Glutamatergic neuron (in vitro differentiated cells): ENCODE measurements at places on chromosomes 3 and 15. TPM values are rescaled to one million over a fixed set of nuclear protein-coding genes. Genes with fewer than 3 reads are reported as not detected.

DNA sequence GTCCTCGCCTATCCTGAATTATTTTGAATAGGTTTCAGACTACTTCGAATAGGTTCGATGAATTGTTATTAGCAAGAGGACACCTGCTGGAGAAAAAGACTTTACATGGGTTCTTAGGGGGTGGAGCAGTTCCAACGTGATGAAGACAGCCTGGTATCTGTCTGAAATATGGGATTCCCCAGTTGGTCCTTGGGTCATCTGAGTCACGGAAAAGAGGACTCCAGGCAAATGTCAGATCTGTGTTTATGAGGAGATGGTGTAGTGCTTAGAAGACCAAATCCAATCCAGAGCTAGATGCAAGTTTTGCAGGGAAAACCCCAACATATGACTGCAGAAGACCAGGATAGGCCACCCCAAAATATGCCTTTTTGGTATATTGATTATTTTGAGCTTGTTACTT, 98.9 kb upstream of the IGSF10 start:
- DNase-seq = no peak
- no peak overlapping the region for H3K27ac ChIP-seq
- no peak overlapping the region for H3K4me3 ChIP-seq
- no peaks in the 10 kb centered on the region for H3K27me3 ChIP-seq
- H3K4me1 ChIP-seq = no peaks in the 10 kb centered on the region

DNA sequence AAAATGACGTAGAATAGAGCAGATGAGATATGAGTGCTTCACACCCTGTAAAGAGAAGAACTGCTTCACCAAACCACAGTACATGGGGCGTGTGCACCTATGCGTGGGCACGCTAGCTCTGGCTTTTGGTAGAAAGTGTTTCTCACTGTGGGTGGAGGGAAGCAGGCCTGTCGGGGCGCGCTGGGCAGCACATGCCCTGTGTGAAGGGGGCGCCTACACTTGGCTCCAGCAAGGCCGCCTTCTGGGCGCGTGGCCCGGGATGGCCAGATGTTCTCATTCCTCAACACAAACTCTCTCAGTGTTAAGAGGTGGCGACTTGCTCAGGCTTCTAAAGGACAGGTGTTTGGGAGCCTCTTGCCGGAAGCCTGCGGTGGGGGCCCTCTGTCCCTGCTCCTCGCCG, 90.0 kb downstream of the FBLN2 start:
- DNase-seq = no peak
- H3K36me3 ChIP-seq = no peaks in the 10 kb centered on the region
- no peak overlapping the region for H3K4me3 ChIP-seq
- H3K27ac ChIP-seq = no peak overlapping the region
- H3K4me1 ChIP-seq = peaks cover 1% of the 10 kb centered on the region

- no peaks in the 10 kb centered on the region for H3K4me1 ChIP-seq
- H3K4me3 ChIP-seq = no peak overlapping the region
- H3K36me3 ChIP-seq = peaks cover 10% of the 10 kb centered on the region
- no peaks in the 10 kb centered on the region for H3K27me3 ChIP-seq
These were observed 45.5 kb downstream of the HPS3 start for GRCh38 chr3:149174901-149175300.

DNA sequence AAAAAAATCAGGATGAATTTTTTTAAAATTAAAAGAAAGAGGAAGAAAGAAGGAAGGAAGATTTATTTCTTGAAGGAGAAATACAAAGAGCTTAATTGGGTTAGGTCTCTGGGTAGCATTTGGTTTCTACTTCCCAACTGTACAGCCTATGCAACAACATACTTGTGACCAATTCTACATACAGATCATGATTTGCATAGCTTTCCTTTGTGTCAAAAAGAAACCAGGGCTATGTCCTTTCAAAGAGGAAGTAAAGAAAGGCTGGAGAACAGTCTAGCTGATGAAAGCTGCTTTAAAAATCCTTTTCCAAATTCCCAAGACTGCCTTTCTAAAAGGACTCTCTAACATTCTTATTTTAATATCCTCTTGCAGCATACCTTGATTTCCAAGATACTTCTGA, 6.1 kb upstream of the HGD start:
- peaks cover 9% of the 10 kb centered on the region for H3K4me1 ChIP-seq
- no peak overlapping the region for H3K27ac ChIP-seq
- no peak for DNase-seq
- no peaks in the 10 kb centered on the region for H3K36me3 ChIP-seq
- H3K27me3 ChIP-seq = no peaks in the 10 kb centered on the region

DNA sequence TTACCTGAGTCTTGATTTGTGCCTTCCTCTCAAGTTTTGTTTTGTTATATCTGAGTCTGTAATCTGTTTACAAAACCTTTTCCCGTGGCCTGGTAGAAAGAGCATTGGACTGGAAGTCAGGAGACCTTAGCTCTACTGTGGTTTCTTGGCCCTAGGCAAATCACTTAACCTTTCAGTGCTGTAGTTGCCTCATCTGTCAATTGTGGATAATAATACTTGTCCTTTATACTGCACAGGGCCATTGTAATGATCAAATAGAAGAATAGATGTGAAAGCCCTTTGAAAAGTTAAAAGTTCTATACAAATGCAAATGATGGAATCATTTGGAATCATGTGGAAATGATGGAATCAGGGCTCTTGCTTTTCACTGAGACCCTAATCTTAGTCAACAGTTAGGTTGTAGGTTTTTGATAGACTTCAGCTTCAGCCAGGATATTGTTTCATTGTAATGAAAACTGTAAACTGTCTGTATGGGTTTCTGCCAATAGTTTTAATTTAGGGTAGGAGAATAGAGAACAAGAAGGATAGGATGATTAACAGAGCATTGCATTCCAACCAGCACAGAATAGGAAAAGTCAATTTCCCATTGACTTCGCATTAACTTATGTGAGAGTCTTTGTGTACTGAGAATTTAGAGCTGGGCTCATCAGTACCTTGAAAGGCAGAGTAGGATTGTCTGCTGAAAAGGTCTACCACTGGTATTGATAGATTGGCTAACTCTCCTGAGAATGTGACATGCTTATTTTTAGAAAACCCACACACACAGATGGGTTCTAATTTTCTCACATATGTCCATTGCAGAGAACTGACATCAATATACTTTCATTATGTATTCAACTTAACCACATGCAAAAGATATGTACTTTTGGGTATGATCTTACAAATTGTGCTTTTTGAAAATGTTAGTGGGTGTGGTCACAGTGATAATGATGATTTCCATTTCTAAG, 21.8 kb downstream of the MAP2K5 start:
- no peak for DNase-seq
- H3K4me3 ChIP-seq = peak overlapping the region; percentile 70
- H3K27ac ChIP-seq = peak overlapping the region; percentile 76
- H3K27me3 ChIP-seq = no peaks in the 10 kb centered on the region
- H3K4me1 ChIP-seq = peaks cover 44% of the 10 kb centered on the region

DNA sequence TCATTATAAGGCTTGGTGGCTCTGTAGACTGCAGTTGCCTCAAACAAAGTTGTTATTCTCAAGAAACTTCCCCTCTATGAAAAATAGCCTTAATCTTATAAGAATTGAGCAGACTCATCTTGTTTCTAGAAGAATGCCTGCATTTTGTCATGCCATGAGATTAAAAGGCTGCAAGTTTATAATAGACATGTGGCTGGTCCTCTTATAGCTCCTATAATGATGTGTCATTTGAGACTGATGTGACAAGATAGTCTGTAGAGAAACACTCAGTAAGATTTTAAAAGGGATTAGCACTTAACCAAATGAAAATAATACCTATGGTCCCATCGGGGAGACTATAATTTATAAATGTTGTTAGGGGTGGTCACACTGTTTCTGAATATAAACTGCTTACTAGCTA, 312.5 kb downstream of the OXSM start:
- no peak overlapping the region for H3K4me3 ChIP-seq
- H3K4me1 ChIP-seq = peaks cover 8% of the 10 kb centered on the region
- H3K36me3 ChIP-seq = peaks cover 3% of the 10 kb centered on the region

Gene FBXL2
- total RNA-seq = 21.4 TPM

- no peak overlapping the region for H3K27ac ChIP-seq
- H3K4me3 ChIP-seq = no peak overlapping the region
- no peaks in the 10 kb centered on the region for H3K4me1 ChIP-seq
- no peaks in the 10 kb centered on the region for H3K36me3 ChIP-seq
- no peak for DNase-seq
These were observed 159.2 kb downstream of the TPRG1 start for GRCh38 chr3:189331002-189331418.

GRCh38 chr3:42803414-42804105, 730 bp downstream of the HIGD1A start:
- no peaks in the 10 kb centered on the region for H3K36me3 ChIP-seq
- H3K4me1 ChIP-seq = peaks cover 30% of the 10 kb centered on the region
- peak overlapping the region; percentile 96 for H3K27ac ChIP-seq
- DNase-seq = peak; percentile 55
- H3K27me3 ChIP-seq = peaks cover 15% of the 10 kb centered on the region

DNA sequence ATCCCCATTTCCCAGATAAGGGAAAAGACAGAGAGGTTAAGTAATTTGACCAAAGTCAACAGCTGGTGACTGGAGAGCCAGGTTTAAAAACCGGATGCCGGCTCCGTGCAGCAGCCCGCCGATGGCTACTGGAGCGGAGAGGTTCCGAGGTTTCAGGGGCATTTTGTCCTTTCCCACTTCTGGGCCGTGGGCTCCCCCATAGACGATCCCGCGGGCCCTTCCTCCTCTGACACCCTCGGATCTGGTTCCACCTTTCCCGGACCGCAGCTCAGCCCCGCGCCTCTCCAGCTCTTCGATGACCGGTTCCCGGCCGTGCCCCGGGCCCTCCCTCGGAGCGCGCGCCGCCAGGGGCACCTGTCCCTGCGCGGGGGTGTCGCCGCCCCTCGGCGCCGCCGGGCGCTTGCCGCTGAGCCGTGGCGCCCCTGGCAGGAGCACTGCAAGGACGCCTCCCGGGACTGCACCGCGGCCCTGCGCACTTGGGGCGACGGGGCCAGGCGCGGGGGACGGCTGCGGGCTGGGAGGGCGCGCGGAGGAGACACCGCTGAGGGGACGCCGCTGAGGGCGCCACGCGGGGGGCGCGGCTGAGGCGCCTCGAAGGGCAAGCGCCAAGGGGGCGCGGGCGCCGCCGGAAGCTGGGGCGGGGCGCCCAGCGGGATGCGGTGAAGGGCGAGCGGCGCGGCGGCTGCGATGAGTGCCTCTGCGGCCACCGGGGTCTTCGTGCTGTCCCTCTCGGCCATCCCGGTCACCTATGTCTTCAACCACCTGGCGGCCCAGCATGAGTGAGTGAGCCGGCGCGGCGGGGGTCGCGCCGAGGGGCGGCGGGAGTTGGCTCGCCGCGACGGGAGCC, at the start of gene TM6SF1:
TSS of gene TM6SF1 (plus strand) at position 652 of the 847 bp plus-strand sequence. CDS start at position 688, 36 bp downstream.
- H3K27ac ChIP-seq = peak within 1 kb of the TSS; percentile 25
- peaks cover 7% of the 10 kb centered on the region for H3K4me1 ChIP-seq
- peak within 1 kb of the TSS; percentile 71 for H3K4me3 ChIP-seq
- peak; percentile 52 for DNase-seq
- peaks cover 33% of the 10 kb centered on the region for H3K27me3 ChIP-seq

- no peak overlapping the region for H3K4me3 ChIP-seq
- peaks cover 7% of the 10 kb centered on the region for H3K4me1 ChIP-seq
- H3K36me3 ChIP-seq = peaks cover 11% of the 10 kb centered on the region
- DNase-seq = no peak
- H3K27me3 ChIP-seq = no peaks in the 10 kb centered on the region
These were observed 11.4 kb downstream of the RSRC1 start for GRCh38 chr3:158121295-158121694.

DNA sequence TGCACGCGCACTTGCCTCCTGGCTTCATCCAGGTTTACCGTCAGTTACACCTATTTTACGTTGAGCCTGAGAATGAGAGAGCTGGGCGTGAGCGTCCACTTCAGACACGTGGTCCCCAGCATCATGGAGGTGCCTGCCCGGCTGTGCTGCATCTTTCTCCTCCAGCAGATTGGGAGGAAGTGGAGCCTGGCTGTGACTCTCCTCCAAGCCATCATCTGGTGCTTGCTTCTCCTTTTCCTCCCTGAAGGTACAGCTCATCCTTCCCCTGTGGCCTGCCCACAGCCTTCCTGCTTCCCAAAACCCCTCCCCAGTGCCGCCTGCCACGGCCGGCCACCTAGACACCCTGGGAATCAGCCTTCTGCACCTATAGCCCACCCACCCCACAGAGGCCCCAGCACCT, 31.6 kb downstream of the SLC22A14 start:
- no peak for DNase-seq
- H3K4me1 ChIP-seq = peaks cover 8% of the 10 kb centered on the region
- no peak overlapping the region for H3K4me3 ChIP-seq
- H3K27ac ChIP-seq = no peak overlapping the region
- peaks cover 5% of the 10 kb centered on the region for H3K27me3 ChIP-seq

DNA sequence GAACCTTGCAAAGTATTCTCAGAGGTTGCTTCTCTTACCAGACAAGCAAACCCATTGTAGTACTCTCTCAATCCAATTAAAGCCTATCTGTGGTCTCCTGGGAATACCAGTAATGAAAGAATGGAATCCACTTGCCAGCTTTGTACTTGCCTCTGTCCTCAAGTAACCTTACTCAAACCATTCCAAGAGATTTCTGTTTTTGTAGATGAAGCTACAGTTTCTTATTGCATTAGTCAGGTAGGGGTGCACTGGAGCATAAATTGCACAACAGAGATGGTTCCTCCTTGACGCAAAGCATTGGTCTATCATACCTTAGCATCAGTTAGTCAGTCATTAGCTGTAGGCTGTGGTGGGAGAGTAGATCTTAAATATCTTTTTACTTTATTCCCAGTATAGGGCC, 52.9 kb downstream of the BTLA start:
- H3K4me1 ChIP-seq = peaks cover 8% of the 10 kb centered on the region
- peak overlapping the region; percentile 44 for H3K27ac ChIP-seq
- H3K27me3 ChIP-seq = no peaks in the 10 kb centered on the region
- H3K4me3 ChIP-seq = peak overlapping the region; percentile 27
- no peaks in the 10 kb centered on the region for H3K36me3 ChIP-seq

Gene EOMES
- total RNA-seq = not detected

DNA sequence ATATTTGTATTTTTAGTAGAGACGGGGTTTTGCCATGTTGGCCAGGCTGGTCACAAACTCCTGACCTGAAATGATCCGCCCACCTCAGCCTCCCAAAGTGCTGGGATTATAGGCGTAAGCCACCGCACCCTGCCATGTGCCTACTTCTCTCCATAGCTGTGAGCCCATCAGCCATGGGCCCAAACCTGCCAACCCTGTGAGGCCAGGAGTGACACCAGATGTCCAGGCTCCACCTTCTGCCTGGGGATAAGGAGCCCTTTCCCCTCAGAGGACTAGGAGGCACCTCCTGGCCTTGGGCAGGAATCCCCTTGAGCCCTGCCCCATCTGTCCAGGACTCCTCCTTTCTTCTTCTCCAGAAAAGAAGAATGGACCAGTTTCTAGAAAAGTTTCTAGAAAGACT, 14.2 kb upstream of the RFT1 start:
- no peaks in the 10 kb centered on the region for H3K36me3 ChIP-seq
- peaks cover 8% of the 10 kb centered on the region for H3K27me3 ChIP-seq
- no peak for DNase-seq
- peaks cover 3% of the 10 kb centered on the region for H3K4me1 ChIP-seq
- H3K4me3 ChIP-seq = no peak overlapping the region
- H3K27ac ChIP-seq = no peak overlapping the region

- DNase-seq = no peak
- no peak overlapping the region for H3K4me3 ChIP-seq
- peaks cover 23% of the 10 kb centered on the region for H3K4me1 ChIP-seq
- no peaks in the 10 kb centered on the region for H3K27me3 ChIP-seq
- H3K36me3 ChIP-seq = no peaks in the 10 kb centered on the region
These were observed 150.8 kb upstream of the BHLHE40 start for GRCh38 chr3:4828279-4829030.

- DNase-seq = no peak
- peaks cover 9% of the 10 kb centered on the region for H3K27me3 ChIP-seq
- no peak overlapping the region for H3K4me3 ChIP-seq
- peaks cover 12% of the 10 kb centered on the region for H3K4me1 ChIP-seq
- H3K36me3 ChIP-seq = no peaks in the 10 kb centered on the region
These were observed 94.2 kb downstream of the LIPC start for GRCh38 chr15:58525991-58526421.

GRCh38 chr3:99324636-99325203, 313.7 kb upstream of the COL8A1 start:
- DNase-seq = no peak
- H3K36me3 ChIP-seq = no peaks in the 10 kb centered on the region
- no peaks in the 10 kb centered on the region for H3K27me3 ChIP-seq
- H3K4me1 ChIP-seq = no peaks in the 10 kb centered on the region
